Type B pancreatic cell (in vitro differentiated cells): ENCODE measurements at places on chromosomes 5 and 9. TPM values are rescaled to one million over a fixed set of nuclear protein-coding genes. Genes with fewer than 3 reads are reported as not detected.

GRCh38 chr5:109196087-109196822 is 213.5 kb downstream of the PJA2 start:
- DNase-seq = no peak

DNA sequence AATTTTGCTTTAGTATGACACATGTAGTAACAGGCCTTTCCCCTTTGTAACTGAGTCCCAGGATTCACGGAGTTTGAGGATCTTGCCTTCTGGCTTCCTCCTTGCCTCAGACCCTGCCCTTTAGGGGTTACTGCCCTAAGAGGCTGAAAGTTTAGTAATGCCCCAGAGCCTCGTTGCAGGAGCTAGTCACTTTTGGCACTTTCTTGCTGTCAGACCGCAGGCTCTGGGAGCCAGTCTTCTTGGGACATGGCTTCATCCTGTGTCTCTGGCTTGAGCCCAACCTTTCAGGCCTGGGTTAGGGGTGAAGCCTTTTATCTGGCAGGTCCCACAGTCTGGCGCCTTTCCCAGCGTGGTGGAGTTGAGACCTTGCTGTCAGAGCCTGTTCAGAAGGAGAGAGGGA is 185.6 kb upstream of the DMRT1 start:
- no peak for DNase-seq

- DNase-seq = no peak
Measured at GRCh38 chr9:93035821-93036351, 22.6 kb upstream of the SUSD3 start.

DNA sequence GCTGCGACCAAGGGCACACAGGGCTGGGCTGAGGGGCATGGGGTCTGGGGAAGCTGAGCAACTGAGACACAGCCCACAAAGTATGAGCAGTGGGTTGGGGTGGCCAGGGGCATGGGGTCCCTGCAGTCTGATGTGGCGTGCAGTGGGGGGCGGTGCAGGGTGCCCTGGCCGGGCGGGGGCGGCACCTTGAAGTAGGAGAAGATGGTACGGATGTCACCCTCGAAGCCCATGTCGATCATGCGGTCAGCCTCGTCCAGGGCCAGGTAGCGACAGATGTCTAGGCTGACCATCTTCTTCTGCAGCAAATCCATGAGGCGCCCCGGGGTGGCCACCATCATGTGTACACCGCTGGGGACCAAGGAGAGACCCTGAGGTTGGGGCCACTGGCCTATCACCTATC is 3.3 kb downstream of the DDX41 start:
- no peak for DNase-seq

DNA sequence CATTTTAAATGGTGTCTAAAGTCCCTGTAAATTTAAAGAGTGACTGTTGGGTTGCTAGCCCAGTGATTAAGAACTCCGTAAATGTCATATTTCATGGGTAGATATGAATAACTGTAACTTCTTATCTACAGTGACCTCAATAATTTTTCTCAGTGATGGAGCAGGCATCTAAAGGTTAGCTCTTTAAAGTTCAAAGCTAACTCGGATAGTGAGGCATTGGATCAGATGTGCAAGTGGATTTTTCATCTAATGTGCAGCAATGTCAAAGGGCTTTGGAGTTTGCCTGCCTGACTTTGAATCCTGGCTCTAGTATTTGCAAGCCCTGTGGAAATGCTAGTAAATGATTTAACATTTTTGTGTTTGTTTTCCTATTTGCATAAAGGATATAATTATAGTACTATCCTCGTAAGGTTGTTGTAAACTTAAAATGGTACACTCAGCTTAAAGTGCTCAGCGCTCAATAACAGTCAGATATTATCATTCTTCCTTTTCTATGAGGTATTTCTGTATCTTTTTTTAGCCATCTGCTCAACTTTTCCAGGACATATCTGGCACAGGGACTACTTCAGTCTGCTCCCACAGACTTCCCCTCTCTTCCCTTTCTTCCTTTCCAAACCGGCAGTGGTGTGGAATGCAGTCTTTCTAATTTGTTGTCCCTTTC is 163.7 kb upstream of the ELL2 start:
- no peak for DNase-seq

- no peak for DNase-seq
Measured at GRCh38 chr5:37957218-37957617, 117.4 kb upstream of the GDNF start.

DNA sequence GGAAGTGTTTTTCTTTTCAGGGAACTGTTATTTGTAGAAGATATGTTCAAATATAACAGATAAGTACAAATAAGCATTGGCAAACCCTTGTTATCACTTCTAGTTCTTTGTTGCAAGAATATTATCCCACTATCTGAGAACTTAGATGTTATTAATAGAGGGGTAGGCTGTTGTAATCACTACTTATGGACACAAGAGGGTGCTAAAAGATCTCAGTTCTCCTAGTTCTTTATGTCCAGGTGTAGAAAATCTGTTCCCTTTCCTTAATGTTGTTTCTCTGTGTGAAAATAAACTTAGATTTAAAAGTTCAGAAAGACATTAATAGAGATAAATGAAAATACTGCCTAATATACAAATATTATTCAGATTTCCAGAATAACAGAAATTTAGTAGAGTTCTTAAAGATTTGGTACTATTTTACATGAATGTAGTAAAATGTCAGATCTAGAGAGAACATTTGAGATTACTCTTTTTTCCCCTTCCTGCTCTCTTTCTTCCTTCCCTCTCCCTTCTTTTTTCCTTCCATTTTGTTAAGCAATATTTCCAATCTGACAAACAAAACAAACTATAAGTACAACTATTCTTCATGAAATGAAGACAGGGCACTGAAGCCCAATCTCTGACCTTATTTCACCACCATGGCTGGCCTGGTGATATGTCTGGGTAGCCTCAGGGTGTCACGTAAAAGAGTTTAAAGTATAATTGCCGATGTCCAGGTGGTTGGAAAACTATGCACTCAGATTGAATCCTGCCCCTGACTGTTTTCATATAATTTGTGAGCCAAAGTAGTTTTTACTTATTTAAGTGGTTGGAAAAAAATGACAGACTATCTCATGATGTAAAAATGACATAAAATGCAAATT is 43.6 kb upstream of the C5orf46 start:
- DNase-seq = no peak

DNA sequence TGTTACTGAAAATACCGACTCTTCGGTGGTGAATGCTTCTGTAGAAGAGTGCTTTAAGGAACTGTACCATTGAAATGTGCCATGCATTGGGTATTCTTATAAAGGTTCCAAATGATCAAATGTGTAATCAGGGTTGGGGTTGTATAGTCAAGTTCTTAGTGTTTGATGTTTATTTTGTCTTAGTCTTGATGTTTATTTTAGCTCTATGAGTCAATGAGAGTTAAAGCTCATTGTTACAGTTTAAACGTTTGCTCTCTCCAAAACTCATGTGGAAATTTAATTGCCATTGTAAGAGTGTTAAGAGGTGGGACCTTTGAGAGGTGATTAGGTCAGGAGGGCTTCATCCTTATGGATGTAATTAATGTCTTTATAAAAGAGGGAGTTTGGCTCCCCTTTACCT is 153.0 kb downstream of the FER start:
- no peak for DNase-seq

GRCh38 chr5:56669534-56670483 is 145.5 kb upstream of the MAP3K1 start:
- DNase-seq = no peak

DNA sequence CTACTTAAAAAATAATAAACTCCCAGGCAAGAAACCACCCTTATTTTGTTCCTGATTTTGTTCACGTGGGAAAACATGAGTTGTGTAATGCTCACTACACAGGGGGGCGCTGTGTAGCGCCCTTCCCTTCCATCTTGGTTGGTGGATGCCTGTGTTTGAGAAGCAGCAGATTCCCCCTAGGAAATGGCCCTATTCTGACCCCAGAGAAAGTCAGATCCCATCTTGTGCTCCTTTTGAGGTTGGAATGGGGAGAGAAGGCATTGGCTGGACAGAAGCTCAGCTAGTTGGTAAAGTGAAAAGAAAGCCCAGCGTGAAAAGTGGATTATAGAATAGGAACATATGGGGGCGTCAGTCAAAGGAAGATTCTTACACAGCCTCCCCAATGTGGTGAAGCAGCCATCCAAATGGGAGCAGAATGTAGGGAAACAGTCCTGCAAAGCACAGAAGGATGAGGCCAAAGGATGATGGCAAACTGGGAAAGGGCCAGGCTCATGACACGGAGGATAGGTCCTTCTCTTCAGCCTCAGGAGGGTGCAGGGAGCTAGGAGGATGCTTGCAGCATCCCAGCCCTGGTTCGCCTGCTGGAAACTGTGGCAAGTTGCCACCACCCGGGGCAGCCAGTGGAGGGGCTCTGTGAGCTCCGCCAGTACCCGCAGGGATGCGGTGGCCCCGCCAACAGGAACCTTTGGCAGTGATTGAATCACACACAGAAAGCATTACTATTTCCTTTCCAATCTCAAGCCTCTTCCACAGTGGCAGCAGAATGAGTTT is 314.2 kb upstream of the DAP start:
- no peak for DNase-seq

The FCHO2 gene
- total RNA-seq = 22.8 and 38.5 TPM in 2 replicates

- no peak for DNase-seq
Measured at GRCh38 chr5:61796773-61797172, 464.7 kb downstream of the ZSWIM6 start.

- DNase-seq = no peak
Measured at GRCh38 chr5:137344723-137345322, 154.3 kb downstream of the SPOCK1 start.

GRCh38 chr5:171888051-171888481 is 102.4 kb downstream of the SMIM23 start:
- no peak for DNase-seq

DNA sequence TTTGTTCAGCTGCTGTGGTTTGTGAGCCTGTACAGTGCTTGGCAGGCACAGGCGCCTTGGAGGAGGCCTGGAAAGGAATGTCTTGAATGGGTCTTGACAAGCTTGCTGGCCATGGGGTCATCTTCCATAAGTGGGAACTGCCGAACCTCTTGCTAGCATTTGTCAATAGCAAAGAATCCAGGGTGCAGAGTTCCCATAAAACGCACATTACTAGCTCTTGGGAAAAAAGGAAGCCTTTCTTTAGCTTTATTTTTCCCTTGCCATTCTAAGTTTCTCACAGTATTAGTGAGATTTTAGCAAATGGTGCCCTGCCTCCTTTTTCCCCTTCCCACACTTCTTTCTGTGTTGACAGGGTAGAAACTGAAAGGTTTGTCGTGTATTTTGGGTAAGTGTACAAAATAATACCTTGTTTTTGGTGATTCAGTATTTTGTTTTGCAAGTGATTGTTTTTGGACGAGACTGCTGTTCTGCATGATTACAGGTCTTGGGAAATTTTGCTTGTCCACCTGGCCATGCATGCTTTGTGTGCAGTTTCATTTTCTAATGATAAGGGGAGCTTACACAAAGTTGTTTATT is 82.0 kb downstream of the ADGRV1 start:
- no peak for DNase-seq

The PAEP gene
- total RNA-seq = not detected in 2 replicates

GRCh38 chr5:59746241-59746765 is 147.2 kb downstream of the PDE4D start:
- no peak for DNase-seq

DNA sequence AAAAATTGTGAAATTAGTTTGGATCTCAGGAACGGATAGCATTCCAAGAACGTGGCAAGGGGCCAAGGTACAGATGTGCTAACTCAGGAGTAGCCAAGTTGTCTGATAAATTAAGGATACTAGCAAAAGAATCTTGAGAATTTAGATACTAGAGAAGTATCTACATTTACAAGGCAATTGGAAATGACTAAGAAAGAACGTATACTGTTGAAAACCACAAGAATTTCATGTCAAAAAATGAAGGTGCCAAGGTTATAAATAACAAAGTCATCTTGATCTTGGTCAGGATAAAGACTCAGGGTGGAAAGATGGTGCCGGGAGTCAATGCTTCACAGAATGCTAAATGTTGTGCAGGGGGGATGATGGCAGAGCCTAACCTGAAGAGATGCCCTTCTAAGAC is 19.2 kb downstream of the CAPSL start:
- no peak for DNase-seq

- DNase-seq = no peak
Measured at GRCh38 chr9:131395157-131396098, 1.5 kb downstream of the PRRC2B start.

DNA sequence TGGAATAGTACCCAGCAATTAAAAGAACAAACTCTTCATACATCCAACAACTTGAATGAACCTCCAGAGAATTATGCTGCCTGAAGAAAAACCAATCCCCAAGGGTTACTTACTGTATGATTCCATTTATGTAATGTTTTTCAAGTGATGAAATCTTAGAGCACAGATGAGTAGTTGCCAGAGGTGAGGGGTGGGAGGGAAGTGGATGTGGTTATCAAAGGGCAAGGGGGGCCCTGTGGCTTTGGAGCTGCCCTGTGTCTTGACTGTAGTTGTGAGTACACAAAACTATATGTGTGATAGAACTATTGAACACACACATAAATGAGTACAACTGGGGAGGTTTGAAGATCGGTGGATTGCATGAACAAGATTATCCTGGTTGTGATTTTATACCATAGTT is 115.8 kb upstream of the SLC25A48 start:
- no peak for DNase-seq

DNA sequence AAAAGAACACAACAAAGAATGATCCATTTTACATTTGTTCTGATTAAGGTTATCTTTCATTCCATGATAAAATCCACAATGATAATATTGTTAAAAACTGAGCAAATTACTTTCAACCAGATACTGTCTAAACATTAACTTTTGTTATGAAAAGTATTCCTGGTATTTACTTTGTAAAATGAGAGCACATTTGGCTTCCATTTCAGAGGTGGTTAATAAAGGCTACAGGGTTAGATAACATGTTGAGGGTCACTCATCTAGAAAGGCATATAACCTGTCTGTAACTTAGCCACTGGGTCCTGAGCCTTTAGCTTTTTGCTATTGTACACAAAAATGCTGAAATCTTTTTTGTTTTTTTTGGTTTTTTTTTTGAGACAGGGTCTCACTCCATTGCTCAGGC is 99.3 kb downstream of the ANXA2R start:
- DNase-seq = no peak

GRCh38 chr5:11619339-11620024 is 284.8 kb downstream of the CTNND2 start:
- no peak for DNase-seq

The IL9 gene
- not detected in 2 replicates for total RNA-seq

The KCNIP1 gene
- 1.2 and 5.3 TPM in 2 replicates for total RNA-seq
